ENCODE measurements at places on chromosomes 16 and 17.

- DNase-seq, result no peak
Observed at GRCh38 chr17:50691550-50692447, 15.9 kb downstream of the ANKRD40 start.

GRCh38 chr16:69191136-69191535 lies 4.2 kb downstream of the SNTB2 start:
- DNase-seq, result no peak

DNA sequence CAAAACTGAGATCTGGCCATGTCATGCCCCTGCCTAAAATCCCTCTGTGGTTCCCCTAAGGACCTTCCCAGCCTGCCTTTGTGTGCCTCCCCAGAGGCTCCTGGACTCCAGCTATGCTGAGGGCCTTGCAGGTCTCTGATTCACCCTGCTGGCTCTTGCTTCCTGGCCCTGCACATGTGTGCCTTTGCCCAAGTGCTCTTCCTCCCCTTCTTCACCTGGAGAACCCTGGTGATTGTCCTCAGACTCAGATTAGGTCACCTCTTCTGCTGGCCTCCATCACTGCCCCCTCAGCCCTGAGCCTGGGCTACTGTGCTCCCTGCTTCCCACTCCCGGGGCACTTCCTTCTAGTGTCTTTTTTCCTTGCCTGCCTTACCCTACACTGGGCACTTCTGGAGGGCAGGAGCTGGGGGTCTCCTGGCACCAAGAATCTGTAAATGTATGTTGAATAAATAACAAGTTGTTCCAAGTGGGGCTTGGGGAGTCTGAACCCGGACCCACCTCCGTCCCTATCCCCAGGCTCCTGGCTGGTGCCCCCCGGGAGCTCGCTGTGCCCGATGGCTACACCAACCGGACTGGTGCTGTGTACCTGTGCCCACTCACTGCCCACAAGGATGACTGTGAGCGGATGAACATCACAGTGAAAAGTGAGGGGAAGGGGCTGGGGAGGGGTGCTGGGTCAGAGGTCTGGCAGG lies 7.8 kb downstream of the ITGA3 start:
- no peak for DNase-seq

DNA sequence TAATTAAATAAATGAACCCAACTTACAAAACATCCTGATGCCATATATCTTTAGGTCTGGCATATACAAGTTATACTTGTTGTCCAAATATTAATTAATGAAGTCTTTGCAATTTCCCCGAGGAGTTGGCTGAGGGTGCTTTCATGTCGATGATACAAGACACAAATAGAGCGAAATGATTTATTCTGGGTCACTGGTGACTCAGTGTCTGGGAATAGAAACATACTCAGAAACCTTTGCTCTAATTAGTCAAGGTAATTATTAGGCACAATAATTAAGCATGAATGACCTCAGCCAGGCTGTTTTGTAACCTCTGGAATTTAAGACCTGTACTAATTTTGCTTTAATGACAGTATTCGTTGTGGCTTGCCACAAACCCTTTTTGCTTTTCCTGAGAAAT lies 37.0 kb upstream of the HAPSTR1 start:
- no peak for DNase-seq

DNA sequence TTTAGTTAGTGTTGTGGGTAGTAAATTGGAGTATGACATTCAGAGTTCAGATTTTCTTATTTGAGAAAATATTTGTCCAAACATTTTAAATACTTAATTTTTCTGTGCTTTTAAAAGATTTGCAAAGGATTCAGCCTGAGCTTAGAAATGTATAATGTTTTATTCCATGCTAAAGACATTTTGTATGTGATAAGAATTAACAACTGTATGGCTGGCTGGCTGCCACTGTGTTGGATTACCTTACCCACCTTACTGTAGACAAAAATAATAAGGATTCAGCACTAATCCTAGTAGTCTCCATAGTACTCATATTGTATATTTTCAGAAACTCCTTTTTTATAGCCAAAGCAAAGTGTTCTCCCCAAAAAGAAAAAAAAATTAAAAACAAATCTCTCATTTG lies 74.8 kb downstream of the TANC2 start:
- no peak for DNase-seq

Data from fibroblast of skin of scalp (primary cell).